Naive thymus-derived CD4-positive, alpha-beta T cell (primary cell): ENCODE measurements at places on chromosomes 1 and 21. TPM values are rescaled to one million over a fixed set of nuclear protein-coding genes. Genes with fewer than 3 reads are reported as not detected.

DNA sequence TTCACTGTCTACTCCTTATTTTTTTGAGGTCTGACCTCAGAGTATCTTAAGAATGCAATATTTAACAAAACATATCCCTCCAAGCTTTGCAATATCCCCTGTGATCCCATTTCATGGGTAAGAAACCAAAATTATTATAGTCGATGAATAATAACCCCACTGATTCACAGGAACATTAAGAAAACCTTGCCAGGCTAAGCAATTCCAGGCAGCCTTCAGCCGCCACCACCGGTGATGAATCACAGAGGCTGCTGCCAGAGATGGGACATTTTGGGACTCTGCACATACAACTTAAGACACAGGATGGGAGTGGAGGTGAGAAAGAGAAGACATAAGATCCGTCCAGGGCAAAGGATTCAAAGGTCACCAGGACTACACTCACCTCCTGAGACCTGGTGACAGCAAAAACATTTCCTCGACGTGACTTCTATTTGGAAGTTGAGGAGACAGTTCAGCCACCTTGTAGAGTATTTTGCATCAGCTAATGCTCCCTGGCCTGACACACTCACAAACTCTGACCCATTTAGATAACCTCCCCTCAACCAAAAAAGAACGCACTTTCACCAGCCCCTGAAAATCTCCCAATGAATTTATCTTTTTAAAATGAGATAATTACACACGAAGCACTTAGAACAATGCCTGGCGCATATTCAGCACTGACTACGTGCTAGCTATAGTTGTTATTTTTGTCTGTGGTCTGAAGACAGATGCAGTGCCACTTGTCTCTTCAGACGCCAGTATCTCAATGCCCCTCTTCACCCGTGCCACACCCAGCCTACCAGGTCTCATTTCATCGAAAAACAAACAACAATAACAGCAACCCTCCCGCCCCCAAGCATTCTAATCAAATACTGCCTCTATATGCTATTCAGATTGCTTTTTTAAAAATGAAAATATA, 17.8 kb upstream of the OVAAL start:
- no peak for DNase-seq

C2CD4D gene
- not detected for polyA plus RNA-seq

DNA sequence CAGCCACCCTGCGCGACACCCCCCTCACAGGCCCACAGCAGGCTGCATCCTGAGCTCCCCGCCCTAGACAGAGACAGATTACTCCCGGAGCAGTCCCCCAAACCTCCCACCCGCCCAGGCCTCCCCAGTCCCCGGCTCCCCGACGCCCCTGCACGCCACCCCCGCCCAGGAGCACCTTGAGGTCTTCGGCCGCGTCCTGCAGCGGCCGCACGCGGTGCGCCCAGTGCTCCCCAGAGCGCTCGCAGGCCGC, 731 bp downstream of the TRIM11 start:
- no peak for DNase-seq

DNA sequence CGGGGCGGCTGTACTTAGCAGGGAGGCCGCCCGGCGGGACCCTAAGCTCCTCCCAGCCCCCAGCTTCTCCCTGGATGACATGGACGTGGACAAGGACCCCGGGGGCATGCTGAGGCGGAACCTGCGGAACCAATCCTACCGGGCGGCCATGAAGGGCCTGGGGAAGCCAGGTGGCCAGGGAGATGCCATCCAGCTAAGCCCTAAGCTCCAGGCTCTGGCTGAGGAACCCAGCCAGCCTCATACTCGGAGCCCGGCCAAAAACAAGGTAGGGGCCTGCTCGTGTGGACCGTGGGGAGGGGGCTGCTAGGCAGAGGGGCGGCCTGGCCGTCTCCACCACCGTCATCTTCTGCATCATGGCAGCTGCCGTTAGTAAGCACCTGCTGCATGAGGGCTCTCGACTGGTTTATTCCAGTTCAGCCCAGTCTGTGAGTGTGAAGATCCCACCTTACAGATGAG, 9.0 kb downstream of the ARHGEF16 start:
- DNase-seq, result no peak
